ENCODE measurements at places on chromosomes 1 and 21.

GRCh38 chr1:228772516-228773212, 37.4 kb downstream of the RHOU start:
- no peak for DNase-seq

- DNase-seq = no peak
Measured at GRCh38 chr1:236099355-236099974, 34.6 kb upstream of the NID1 start.

- no peak for DNase-seq
Measured at GRCh38 chr1:34144766-34145165, 20.3 kb downstream of the CSMD2 start.

GRCh38 chr1:186960861-186961260, 132.1 kb downstream of the PLA2G4A start:
- no peak for DNase-seq

DNA sequence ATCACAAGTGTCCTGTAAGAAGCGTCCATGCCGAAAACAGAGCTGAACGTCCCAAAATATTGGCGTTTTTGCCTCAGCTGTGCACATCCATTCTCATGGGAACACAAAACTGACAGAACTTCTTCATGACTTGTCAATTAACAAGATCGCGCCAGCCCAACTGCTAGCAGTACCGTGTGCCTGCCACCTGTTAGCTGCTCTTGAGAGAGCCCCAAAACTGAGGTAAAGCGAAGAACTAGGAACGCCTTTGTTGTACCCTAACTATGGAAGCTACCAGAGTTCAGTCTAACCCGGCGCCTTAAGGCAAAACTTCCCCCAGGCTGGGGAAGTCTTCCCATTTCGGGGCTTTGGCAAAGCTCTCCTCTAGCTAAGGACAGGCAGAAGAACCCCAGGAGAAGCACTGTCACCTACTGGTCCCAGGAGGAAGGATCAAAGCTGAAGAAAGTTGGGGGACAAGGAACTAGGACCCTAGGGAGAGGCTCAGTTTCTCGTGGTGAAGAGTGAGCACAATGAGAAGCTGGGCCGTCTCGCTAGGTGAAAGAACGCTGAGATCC, 719 bp downstream of the EYA3 start:
- no peak for DNase-seq

- no peak for DNase-seq
Measured at GRCh38 chr1:237124856-237125462, 83.0 kb downstream of the RYR2 start.
